ENCODE measurements at places on chromosomes 12 and 14. TPM values are rescaled to one million over a fixed set of nuclear protein-coding genes. Genes with fewer than 3 reads are reported as not detected.

The IL26 gene
- not detected for total RNA-seq

The BCL2L14 gene
- not detected for total RNA-seq

The TAS2R50 gene
- total RNA-seq = 2.4 TPM

The APOF gene
- total RNA-seq = not detected

The SCNN1A gene
- total RNA-seq = 0.43 TPM

The DGKA gene
- 16.5 TPM for total RNA-seq

The KRT79 gene
- not detected for total RNA-seq

The AHNAK2 gene
- total RNA-seq = 4.9 TPM

The BDKRB1 gene
- not detected for total RNA-seq

Data from dermis lymphatic vessel endothelial cell (primary cell).